Stimulated activated naive CD4-positive, alpha-beta T cell treated with Interleukin-2 at 50 U/mL for 16 hours (primary cell): ENCODE measurements at places on chromosomes 5 and 9.

- no peak for DNase-seq
These were observed 37.0 kb downstream of the TRIM32 start for GRCh38 chr9:116724123-116724522.

GRCh38 chr5:113150821-113151220, 174.2 kb downstream of the DCP2 start:
- no peak for DNase-seq

GRCh38 chr5:124056326-124056990, 544.5 kb downstream of the CSNK1G3 start:
- no peak for DNase-seq

DNA sequence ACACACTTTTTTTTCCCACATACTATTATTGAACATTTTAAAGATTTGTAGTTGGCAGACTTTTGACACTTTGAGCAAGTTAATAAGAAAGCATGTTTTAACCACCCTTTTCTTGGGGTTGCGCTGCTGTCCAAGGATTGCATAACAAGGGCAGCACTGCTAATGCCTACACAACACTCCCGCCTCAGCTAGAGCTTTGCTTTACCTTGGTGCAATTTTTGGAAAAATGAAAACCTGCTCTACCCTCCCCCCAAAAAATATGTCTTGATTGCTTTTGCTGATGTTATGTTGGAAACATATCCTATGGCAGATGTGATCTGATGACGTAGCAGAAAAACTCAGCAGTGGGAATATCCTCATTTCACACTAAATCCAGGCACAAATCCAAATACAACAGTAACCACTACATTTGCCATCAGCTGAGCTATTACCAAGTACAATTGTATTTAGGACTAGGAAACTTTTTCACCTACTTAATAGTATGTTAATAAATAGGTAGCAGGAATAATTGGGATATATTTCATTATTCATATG, 51.5 kb downstream of the UBE2R2 start:
- no peak for DNase-seq

DNA sequence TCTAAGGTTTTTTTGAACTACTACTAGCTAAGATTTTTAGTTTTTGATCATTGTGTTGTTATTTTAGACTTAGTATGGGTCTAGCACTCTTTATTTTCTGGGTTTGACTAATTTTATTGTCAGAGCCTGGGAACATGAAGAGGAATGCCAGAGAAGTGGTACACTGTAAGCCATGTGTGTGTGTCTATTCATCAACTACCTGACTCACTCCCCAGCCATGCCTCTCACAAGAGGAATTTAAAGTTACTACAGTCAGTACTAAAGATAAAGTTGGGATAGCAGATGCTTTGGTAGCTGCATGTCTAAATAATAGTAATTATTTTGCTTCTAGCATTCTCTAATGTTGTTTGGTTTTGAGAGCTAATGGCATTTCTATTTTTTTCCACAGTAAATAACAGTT, 264.8 kb downstream of the CSNK1G3 start:
- no peak for DNase-seq

GRCh38 chr5:135714126-135714894, 120.2 kb upstream of the SLC25A48 start:
- DNase-seq, result no peak

DNA sequence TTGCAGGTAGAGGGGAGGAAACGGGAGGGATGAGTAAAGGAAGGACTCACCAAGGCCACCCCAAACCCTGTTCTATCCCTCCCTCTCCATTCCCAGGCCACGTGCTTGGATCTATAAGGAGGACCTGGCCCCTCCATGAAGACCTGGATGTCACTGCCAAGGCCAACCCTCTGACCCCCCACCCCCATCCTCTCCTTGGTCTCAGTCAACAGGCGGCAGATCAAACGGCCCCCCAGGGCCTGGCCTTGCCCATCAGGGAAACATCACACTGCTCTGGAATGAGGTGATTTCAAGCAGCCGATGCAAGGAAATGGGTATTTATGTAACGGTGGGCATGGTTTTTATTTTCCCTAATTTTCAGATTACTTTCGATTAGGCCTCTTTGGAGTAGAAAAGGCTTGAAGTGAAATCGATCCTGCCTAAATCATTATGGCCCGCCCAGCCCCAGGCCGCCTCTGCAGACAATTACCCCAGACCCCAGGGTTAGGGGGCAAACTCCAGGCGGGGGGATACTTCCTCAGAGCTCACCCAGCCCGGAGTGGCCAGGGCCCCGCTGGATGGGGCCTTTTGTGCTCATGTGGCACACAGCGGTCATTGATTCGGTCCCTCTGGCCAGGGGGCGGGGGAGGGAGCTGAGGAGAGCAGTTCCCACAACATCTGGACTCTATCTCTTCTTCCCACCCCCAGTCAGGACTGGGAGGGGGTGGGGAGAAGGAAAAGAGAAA, 125.3 kb downstream of the PHF2 start:
- no peak for DNase-seq

- no peak for DNase-seq
These were observed 7.8 kb upstream of the MYOZ3 start for GRCh38 chr5:150653145-150653761.

DNA sequence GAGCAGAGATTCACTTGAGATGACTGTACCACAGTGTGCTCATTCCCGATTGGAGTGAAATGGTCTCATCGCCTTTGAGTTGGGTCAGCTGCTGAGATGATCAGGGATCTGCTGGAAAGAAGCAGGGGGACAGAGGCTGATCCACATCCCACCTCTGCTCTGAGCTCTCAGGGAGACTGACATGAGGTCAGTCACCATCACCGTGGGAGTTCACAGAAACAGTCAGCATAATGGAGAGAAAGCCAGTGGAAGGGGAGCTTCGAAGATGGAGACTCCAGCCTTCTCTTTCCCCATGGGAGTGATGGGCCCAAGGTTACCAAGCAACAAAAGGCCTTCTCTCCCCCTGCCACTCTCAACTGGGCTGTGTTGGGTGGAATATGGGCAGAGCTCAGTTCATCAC, 276.4 kb downstream of the CDK5RAP2 start:
- no peak for DNase-seq

- no peak for DNase-seq
These were observed 455.4 kb downstream of the GADD45G start for GRCh38 chr9:90060256-90060655.

GRCh38 chr5:144710637-144711036, 540.0 kb downstream of the KCTD16 start:
- no peak for DNase-seq

DNA sequence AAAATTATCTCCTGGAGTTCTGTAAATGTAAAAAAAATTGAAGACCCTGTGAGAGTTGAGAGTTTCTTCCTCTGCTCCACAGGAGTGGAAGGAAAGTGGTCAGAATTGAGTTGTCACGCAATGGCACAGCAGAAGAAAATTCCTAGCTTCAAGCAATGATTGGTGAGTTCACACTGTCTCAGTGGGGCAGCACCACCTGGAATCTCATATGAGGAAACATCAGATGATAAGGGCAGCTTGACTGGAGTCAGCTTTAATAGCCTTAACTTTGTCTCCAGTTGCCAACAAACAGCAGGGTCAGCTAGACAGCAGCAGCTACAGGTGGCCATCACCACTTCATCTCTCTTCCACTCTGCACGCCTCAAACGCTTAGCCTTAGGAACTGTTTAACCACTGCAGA, 211.1 kb downstream of the EFNA5 start:
- no peak for DNase-seq

DNA sequence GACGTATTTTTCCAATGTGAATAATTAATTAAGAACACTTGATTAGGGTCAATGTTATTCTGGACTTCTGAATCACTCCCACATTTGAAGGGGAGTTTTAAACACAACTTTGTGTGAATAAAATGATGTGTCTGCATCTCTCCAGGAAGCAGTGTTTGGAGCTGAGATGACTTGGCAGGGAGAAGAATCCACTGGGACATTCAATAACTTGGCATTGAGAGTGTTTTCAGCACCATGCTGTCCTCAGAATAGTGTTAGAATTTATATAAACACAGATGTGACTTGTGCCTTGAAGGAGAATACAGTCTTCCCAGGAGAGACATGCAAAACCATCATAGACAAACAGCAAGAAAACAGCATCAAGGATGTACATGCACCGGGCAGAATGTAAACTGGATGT, 32.7 kb upstream of the KCNMB1 start:
- no peak for DNase-seq

DNA sequence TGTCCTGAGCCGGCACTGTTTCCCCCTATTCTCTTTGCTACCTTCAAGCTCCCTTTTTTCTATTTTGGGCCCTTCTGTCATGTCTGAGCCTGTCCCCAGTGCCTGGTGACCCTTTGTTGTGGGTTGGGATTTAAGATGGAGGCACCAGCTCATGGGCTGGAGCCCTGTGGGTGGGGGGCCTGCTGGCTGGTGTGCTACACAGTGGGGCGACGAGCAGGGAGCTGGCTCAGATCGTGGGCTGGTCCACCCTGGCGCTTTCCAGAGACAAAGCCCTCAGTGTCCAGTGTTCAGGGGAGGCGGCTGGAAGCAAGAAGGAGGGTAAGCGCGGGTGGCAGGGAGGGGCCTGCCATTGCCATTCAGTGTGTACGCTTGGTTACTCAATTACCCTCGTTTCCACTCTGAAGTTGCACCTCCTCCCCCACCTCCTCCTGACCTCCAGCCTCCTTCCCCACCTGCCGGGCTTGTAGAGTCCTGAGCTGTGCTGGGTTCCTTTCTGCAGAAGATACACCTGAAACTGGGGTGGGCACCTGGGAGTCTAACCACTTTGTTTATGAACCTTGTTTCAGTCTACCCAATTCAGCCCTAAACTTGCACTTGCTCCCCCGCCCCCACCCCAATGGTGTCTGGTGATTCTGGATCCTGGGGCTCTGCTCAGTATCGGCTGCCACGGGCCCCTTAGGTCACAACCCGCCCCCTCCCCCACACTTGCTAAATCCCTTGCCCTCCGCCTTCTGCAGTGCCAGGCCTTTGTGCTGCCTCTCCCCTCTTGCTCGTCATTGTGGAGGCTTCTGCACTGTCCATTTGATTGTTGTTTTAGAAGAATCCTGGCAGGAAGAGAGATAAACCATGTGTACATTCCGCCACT, 49.9 kb downstream of the MVB12B start:
- no peak for DNase-seq

- no peak for DNase-seq
These were observed 37.1 kb upstream of the TNC start for GRCh38 chr9:115155037-115155436.

- DNase-seq, result no peak
These were observed 74.6 kb downstream of the CFAP95 start for GRCh38 chr9:69895185-69895584.

- no peak for DNase-seq
These were observed 547.6 kb upstream of the WWC1 start for GRCh38 chr5:167743695-167744464.

- DNase-seq, result no peak
These were observed 45.0 kb upstream of the PRRC2B start for GRCh38 chr9:131348631-131349521.

DNA sequence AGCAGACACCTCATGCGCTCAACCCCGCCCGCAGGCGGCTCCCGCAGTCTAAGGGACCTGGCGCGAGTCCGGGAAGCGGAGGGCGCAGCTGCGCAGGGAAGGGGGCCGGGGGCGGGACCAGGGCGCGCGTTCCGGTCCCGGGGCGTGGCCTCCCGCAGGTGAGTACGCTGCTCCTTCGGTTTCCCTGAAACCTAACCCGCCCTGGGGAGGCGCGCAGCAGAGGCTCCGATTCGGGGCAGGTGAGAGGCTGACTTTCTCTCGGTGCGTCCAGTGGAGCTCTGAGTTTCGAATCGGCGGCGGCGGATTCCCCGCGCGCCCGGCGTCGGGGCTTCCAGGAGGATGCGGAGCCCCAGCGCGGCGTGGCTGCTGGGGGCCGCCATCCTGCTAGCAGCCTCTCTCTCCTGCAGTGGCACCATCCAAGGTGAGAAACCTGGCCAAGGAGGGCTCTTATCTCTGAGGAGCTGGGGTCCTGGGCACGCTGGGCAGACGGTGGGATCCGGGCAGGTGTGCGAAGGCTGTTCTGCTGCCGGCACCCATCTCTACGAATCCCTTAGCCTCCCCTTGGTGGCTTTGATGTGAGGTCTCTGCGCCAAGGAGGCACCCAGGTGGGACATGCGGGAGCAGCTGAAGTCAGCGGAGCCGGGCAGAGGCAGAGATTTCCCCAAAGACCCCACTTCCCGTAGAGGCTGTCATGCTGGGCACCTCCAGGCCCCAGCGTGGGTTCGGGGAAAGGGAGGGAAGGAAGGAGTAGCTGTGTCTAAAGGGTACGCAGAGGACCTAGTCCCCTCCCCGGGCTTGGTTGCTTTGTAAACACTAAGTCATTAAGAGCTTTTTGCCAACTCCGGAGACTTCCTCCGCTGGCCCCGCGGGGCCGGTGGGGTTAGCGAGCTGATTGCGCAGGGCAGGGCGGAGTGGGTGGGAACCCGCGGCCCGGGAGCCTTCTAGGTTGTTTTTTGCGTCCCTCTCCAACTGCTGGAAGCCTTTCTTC, at the start of gene F2RL1:
Gene F2RL1 (plus strand): TSS at position 187 of the 988 bp plus-strand sequence. CDS start 153 bp downstream, at position 340.
- peak; percentile 37 for DNase-seq

DNA sequence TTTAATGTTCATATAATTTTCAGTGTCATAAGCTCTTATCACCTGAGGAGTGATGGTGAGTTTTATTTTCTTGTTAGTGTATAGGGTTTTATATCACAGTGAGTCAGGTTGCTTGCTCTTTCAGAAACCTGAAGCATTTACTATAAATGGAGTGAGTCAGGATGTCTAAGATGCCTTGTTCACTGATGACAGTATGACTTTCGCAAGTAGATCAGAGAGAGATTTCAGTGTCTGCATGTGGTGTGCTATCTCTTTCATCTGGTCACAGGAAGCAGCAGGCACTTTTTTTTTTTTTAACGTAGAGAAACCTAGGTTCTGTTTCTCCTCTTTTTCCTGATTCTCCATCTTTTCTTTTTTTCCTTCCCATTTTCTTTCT, 237.1 kb downstream of the DMRTA1 start:
- no peak for DNase-seq

DNA sequence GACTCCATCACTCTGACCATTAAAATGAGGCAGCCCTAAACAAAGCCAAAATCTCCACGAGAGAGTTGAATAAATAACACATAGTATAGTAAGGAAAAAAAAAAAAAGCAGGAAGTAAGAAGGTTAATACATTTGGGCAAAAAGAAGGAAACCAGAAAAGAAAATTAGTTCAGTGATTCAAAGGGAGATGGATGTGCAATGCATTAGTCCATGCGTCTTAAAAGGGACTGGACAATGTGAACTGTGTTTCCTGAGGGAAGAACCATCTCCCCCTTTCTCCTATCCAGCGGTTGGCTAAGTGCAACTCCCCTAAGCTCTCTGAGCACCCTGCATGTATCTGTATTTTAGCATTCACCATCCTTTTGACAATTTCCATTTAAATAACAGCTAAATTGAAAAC, 1.4 kb downstream of the ANKRA2 start:
- no peak for DNase-seq

GRCh38 chr9:76651119-76651705, 113.0 kb upstream of the PCA3 start:
- no peak for DNase-seq
